ENCODE measurements at places on chromosomes 7 and 10.

DNA sequence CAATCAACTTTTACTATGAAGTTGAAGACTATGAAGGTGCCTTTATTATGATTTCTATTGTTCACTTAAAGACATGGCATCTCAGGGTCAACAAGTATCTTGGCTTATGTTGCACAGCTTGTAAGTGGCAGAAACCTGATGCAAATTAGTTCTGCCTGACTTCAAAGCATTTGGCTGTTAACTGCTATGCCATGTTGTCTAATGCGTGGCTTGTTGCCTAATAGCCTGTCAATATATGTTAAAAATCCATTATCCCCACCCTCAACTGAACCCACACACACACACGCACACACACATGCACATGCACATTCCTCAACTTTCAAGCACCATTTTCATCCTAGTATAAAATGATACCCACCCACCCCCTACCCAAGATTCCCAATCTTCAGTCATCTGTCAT, 217.1 kb downstream of the NRG3 start:
- no peak for DNase-seq

GRCh38 chr7:124338861-124339260, 306.0 kb upstream of the TMEM229A start:
- DNase-seq: no peak

DNA sequence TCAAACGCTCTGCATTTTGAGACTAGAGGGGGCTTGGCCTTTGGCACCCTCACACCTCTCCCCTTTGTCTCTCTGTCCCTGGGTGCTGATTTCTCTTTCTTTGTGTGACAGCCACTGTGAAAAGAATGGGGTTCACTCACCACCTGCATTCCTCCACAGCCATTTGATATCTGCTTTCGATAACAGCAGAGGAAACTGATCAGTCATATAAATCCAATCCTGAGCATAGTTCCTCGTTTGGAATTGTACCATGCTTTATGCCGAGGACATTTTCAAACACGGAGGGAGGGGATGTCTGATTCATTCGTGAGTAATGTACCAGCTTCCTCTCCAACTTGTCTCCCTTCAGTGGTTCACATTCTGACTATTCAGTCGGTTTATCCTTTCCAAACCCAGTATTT, 15.8 kb downstream of the MET start:
- DNase-seq: no peak

GRCh38 chr10:52988923-52989322, 216.3 kb upstream of the MBL2 start:
- no peak for DNase-seq

DNA sequence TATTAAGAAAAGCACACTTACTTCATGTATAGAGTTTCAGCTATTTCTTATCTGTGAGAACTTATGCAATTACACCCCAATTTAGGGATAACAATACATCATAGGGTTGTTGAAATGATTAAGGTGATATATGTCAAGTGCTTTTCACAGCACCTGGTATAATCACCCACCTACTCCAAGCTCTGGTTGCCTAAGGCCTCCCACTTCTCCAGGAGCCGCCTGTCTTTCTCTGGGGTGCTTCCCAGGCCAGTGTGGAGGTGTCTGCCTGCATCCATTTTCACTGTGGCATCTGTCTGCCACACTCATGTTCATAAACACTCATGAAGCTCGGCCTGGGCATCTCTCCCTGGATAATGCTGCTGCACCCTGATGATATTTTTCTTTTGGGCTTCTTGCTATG, 250.3 kb downstream of the STK31 start:
- DNase-seq: no peak

GRCh38 chr7:55081068-55081467, 62.3 kb downstream of the EGFR start:
- DNase-seq: no peak

DNA sequence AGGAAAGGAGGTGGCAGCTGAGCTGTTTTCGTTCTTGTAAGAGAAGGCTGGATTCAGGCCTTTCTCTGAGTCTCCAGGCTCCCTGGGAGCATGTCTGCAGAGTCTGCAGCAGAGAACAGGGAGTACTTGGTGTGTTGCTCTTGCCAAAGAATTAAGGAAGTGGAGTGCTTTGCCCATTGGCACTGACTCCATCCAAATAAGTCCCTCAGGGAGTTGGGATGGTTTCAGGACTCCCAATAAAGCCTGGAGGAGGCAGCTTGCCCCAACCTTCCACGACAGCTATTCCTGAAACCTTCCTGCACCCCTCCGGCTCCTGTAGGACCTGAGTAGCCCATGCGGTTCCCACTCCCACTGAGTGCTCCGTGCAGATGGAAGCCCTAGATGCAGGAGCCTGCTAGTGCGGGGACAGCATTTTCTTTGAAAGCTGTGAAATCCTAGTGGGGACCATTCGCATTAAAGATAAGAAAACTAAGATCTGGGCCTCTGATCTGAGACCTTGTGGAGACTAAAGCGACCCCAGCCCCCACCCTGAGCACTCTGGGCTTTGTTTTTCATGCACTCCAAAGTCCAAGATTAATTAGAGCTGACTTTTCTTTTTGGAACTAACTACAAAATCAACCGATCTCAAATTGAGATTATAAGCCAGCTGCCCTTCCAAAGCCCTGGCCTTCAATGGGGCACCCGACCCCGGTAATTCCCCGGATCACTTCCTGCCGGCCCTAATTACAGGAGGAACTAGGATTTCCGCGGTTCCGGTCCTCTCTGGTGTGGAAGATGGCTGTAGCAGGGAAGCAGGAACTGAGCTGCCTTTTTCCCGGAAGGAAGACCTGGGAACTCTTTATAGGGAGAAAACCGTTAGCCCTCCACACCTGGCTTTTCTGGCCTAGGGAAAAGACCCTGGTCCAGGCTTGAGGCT, 110.2 kb downstream of the COL13A1 start:
- no peak for DNase-seq

GRCh38 chr7:140512317-140513000, 33.2 kb upstream of the MKRN1 start:
- DNase-seq: no peak

- DNase-seq: no peak
These were observed 51.6 kb upstream of the CREB5 start for GRCh38 chr7:28360739-28361138.

- DNase-seq: no peak
These were observed 761.0 kb upstream of the PHF14 start for GRCh38 chr7:10212649-10213048.

DNA sequence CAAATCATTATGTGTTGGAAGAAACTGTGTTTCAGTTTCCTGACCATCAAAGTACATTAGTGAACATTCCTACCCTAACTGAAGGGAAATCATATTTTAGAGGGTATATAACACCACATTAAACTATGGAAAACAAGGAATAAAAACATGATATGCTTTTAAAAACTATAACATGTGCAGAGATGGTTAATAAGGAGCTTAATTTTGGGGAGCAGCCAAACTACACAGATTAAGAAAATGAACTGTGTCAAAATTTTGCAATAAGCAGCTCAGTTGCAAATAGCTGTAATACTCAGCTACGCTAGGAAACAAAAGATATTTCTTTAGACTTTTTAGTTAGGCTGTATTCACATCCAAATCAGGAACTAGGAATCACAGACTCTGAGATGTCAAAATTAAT, 1115.7 kb upstream of the CELF2 start:
- DNase-seq: no peak

- no peak for DNase-seq
These were observed 32.9 kb upstream of the SDK1 start for GRCh38 chr7:3267966-3268690.

DNA sequence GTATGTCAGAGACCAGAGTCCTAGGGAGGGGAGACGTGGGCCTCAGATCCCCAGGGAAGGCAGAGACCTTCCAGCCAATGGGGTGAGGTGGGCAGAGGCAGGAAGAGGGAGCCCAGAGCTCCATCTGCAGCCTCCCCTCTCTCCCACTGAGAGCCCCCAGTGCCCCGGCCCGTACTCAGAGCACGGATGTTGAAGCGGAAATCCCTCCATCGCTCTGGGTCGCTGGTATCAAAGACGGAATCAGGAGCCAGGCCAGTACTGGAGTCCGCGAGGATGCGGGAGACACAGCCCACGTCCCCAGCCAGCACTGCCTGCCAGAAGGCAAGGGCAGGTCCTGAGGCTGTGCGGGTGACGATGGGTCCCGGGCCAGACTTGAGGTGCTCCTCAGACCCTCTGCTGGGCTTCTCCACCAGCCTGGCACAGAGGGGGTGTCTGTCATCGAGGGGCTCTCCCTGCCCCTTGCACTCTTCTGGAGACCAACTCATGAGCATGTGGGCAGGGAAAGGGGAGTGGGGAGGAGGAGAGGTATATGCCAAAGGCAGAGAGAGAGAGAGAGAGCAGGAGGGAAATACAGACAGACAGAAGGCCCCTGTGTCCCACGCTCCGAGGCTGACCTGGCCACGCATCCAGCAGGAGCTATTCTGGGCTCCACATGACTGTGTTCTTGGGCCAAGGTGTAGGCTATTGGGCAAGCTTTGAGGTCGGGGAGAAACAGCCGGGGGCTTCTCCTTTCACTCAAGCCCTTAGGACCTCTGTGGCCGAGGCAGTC, at the start of gene ASB10:
ASB10 (minus strand) TSS at position 611 of the 769 bp plus-strand sequence; CDS start at position 491, 120 bp downstream.
- DNase-seq: no peak

- no peak for DNase-seq
These were observed 75.4 kb downstream of the NUDCD3 start for GRCh38 chr7:44415047-44415446.

DNA sequence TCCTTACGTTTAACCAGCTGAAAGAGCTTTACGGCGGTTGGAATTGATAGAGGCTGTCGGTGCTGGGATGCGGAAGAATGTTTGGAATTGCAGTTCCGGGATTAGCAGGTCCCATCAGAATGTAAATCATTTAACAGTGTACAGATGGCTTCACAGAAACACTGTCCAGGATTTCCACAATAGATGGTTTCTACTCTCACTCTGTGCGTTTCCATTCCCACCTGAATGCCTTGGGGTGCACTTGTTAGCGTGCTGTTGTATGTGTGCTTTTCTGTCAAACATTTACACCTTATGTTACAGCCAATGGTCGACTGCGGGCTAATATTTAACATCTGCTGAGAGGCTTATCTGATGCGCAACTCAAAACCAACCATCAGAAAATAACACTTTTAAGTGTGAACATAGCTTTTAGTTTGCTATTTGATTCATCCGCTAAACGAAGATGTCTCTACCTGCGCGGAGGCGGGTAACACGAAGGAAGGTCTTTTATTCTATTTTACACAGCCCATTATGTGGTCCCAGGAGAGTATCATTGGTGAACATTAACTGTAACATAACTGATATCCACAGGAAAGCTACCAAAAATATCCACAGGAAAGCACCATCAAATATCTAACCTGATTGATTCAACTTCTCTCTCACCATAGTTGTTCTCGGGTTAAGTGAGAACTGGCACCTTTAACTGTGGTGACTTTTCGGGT, 179.0 kb downstream of the PRPF18 start:
- DNase-seq: no peak

- DNase-seq: no peak
These were observed 13.8 kb downstream of the SGPL1 start for GRCh38 chr10:70829543-70829942.

DNA sequence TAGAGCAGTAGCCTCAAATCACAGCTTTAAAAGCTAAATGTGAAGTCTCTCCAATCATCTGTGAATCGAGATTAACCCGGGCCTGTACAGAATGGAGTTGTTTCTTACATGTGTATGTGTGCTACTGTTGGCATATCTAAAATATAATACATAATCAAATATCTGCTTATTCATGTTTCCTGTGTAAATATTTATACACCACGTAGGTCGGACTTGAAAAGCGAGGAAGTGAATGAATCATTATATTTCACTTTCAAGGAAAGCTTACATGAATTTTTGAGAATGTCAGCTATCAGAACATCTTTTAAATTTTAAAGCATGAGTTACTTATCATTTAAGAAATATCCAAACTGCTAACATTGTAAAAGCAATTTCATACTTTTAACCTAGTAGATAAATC, 233.3 kb downstream of the SLC25A13 start:
- no peak for DNase-seq

GRCh38 chr10:24874133-24874532, 78.3 kb downstream of the PRTFDC1 start:
- DNase-seq: no peak

- no peak for DNase-seq
These were observed 30.3 kb upstream of the SUN1 start for GRCh38 chr7:801940-802381.

- no peak for DNase-seq
These were observed 66.8 kb upstream of the COL13A1 start for GRCh38 chr10:69734797-69735468.

DNA sequence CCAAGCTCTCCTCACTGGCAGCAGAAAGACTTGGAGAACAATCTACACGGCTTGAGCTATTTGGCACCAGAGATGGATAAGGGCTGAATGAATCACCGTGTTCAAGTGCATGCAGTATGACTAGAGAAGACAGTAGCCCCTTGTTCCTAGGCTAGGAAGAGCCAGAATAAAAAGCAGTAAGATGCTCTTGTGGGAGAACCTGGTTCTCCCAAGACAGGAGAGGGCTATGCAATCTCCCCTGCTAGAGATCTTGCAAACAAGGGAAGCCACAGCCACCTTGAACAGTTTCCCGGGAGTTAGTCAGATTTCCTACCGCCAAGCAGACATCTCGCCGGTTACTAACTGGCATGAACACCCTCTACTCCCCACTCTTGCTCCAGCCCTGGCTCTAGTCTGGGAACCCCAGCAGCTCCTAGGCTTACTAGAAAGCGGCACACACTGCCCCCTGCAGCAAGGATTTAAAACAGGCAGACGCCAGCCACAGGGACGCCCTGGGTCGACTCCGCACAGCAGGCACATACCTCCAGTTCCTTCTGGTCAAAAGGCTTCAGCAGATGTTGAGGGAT, 107.3 kb downstream of the SMURF1 start:
- DNase-seq: no peak

GRCh38 chr10:8554574-8554973, 500.1 kb downstream of the GATA3 start:
- no peak for DNase-seq

GRCh38 chr10:50152792-50153272, 85.1 kb downstream of the WASHC2A start:
- no peak for DNase-seq

- DNase-seq: no peak
These were observed 52.6 kb downstream of the EVX1 start for GRCh38 chr7:27295236-27295635.

- no peak for DNase-seq
These were observed 689.5 kb downstream of the DNAJB9 start for GRCh38 chr7:109259151-109259550.

DNA sequence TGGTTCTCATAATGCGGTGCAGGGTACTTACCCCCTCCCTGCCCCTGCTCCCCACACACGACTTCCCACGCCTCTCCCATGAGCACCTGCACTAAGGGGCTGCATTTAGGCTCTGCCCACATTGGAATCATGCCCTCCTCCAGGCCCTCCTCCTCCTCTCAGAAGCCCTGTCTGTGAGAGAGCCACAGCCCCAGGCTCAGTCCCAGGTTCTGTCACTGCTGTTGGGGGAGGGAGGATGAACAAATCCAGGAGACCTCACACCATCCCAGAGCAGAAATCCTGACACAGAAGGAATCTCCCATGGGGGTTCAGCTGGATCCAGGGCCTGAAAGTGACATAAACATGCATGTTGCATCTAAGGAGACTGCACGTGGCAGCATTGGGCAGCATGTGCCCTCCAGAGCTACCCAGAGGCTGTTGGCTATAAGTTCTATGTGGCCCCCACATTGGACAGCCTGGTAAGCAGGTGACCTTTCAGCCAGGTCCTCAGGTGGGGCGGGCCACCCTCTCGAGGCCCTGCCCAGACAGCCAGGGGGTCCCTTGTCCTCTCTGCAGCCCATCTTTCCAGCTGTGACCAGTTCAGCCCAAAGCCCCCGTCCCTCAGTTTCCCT, 1.6 kb upstream of the PILRA start:
- no peak for DNase-seq

All from stimulated activated naive CD4-positive, alpha-beta T cell (primary cell).